ENCODE measurements at places on chromosomes 5 and 9.

GRCh38 chr9:29211003-29211579 is 1637.8 kb upstream of the C9orf72 start:
- no peak for DNase-seq

DNA sequence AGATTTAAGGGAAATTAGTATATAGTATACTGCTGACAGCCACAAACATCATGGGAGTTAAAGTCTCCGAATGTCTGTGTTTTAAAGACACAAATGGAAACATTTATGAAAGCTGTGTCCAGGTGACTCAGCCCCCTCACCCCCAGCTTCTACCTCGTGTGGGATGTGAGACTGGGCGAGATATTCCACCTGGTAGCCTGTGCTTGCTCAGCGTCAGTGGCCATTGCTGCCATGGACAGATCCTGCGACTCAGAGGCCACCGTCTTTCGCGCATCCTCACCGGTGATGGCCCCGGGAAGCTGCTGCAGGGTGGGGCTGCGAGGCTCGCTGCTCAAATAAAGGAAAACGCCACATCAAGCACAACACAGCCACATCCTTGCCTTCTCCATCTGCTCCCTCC is 31.2 kb upstream of the EXOC3 start:
- DNase-seq = no peak

DNA sequence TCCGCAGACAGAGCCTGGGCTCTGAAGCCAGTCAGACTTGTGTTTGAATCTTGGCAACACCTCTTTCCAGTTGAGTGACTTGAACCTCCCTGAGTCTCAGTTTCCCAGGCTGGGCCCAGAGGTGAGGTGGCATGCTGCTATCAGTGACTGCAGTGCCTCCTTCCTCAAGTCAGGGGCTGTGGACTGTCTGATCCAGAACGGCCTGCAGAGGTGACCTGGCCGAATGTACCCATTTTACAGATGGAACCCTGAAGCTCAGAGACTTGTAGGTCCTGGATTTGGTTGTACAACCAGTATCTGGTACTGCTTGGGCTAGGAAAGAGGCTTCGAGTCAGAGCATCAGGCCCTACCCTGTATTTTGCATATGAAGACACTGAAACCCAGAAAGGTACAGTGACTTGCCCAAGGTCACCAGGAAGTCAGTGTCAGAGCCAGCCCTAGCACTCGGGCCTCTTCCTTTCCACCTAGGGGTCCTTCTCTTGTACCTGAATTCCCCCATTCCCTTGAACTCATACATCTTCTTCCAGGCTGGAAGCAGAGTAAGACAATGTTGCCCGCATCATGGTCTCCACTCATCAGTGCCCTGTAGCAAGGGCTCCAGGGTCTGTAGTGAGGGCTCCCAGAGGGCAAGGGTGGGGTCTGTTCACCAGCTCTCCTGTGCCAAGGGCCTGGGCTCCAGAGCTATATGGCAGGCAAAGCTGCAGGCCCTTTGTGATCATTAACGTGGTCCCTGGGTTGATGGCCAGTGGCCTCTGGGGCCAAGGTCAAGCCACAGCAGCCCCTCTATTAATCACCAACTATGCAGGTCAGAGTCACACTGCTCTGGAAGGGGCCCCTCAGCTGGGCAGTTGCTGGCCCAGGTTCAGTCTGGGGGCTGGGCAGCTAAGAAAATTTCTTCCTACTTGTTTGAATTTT is 28.5 kb downstream of the GSN start:
- no peak for DNase-seq

GRCh38 chr5:178940569-178941360 is at the start of gene ZNF454:
Gene ZNF454, plus strand, starts transcription at chr5:178941198. Its CDS starts 1,594 bp downstream, at chr5:178942792.
- peak; percentile 97 for DNase-seq

DNA sequence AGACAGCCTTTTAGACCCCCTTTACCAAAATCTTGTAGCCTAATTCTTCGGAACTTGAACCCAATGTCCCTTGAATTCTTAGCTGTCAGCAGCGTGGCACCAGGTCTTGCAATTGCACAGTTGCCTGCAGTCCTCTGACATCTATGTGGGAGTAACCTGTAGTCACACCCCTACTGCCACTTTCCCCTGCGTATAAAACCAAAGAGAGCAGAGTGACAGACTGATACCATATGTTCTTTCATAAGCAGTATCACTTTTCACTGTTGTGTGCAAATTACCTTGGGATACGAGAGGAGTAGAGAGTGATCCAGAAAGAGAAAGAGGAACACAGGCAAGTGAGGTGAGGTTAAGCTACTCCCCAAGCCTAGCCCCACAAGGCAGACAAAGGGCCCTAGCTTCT is 364.3 kb upstream of the ADAMTSL1 start:
- DNase-seq = no peak

DNA sequence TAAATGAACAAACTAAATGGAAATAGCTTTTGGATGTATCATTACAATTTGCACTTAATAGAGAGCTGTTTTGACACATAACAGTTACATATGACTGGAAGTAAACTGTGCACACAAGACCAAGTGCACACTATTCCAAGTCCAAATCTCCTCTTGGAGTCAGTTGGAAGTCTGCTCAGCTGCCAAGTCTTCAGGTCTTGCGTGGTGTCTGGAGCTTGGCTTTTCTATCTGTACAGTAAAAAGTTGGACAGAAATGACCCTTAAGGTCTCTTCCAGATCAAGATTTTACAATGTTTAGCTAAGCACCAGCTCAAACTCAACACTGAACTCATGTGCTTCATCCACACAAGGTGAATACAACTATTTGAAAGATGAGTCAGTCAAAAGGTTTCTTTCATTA is 456.9 kb downstream of the RASEF start:
- no peak for DNase-seq

GRCh38 chr5:34898258-34898895 is 16.9 kb downstream of the RAD1 start:
- peak; percentile 72 for DNase-seq

DNA sequence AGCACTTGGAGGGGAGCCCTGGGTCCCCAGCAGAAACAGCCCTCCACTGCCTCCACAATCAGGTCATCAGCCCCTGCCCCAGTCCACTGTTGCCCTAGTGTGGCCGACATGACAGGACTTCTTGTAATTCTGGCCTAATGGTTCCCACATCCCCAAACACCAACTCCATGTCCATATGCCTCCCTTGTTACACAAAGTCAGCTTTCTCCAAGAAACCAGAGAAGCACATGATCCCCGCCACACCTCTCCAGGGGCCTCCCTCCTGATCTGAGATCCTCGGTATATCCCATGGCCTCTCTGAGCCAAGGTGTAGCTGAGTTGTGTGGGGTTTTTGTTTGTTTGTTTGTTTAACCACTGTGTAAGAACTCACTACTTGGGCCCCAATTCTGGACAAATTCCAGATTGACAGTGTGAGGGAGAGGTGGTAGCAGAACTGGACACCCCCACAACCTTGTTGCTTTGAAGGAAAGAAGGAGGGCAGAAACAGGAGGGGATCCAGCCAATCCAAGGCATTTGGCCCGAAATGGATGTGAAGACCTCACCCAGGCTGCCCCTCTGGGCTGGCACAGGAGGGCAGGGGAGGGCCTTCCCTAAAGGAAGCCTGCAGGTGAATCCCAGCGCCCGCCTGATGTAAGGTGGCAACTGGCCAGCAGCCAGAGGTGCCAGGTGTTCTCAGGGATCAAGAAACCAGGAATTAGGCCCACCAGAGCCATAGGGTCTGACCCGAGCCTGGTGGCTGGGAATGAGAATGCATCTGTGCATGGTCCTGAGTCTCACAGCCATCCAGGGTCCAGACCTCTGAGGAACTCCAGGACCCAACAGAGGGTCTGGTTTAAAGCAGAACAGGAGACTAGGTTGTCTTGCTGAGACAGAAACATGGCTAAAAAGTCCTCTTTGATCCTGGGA is 13.4 kb downstream of the IRF1 start:
- no peak for DNase-seq

DNA sequence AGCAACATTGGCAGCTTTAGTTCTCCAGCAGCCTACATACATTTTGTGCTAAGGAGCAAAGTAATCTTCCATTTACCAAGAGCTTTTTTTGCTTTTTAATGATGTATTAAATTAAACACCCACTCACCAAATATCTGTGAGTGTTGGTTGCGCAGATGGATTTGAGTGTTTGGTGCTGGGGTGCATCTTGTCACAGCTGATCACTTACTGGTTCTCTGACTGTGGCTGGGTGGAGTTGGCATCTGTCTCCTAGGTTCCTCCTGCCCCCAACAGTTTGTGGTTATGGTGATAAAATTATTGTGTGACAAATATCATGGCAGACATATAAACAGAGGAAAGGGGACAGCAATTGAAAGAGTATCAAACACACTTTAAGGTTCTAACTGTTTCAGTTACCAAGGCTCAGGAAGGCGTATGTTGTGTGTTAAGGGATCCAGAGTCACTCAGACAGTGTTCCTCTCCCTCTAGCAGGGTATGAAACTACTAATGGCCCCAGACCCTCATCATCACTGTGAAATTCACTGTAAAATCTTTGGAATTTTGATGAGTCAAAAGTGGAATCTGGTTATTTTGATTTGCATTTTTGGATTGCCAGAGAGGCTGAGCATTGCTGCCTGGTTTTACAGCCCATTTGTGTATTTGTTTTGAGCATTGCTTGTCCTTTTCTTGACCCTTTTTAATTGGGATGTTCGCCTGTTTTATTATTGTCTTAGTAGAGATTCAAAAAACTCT is 81.7 kb downstream of the PDE8B start:
- no peak for DNase-seq

DNA sequence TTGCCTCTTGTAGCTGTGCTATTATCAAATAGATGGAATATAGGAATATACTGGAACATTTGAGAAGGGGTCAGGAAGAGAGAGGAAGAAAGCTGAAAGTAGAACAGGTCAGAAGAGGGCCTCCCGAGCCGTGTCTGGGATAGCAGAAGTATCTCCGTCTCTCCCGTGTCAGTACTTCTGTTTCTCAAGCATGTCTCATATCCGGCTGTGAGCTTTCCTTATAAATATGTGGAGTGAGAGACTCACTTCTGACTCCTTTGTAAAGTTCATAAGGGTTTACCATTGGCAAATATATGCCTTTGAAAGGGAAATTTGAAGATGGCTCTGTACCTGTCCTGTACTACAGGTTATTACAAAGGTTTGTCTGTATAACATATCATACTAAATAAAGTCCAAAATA is 50.3 kb downstream of the MOCS2 start:
- no peak for DNase-seq

- DNase-seq = no peak
Observed at GRCh38 chr5:178429156-178429468, 161.1 kb downstream of the COL23A1 start.

- DNase-seq = no peak
Observed at GRCh38 chr5:123987956-123988355, 476.0 kb downstream of the CSNK1G3 start.

DNA sequence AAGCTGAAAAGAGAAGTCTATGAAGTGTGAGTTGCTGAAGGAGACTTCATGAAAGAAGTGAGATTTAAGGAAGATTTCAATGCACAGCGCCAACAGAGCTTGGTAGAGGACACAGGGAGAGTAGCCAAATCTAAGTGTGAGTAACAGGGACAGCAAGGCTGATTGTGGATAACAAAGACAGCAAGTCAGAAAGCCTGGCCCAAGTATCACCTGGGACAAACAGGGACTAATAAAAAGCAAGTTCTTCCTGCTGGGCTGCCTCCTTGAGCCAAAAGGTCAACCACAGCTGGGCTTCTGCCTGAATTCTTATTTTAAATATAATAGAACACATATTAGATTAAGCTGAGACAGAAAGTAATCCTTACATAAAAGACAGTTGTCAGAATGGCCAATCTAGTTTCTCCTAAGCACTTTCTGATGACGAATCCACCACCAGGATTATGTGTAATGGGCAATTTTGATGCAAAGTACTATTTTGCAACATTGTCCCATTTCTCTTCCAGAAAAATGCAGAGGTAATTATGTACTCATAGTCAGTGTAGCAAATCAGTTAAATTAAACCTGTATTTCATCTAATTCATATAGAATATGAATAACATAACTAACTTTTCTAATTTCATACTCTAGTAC is 73.8 kb downstream of the MAPKAP1 start:
- DNase-seq = no peak

DNA sequence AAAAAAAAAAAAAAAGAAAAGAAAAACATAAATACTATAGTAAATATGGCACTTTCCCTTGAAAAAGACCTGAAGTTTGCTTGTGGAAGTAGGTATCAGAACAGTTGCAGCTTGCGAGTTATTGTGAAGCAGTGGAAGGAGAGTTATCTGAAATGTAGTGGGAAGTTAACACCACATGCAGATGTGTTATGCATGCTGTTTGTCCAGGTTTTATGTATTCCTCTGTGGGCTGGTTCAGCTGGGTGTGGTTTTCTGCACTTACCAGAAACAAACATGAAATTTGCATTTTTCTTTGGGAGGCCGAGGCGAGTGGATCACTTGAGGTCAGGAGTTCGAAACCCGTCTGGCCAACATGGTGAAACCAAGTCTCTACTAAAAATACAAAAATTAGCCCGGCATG is 42.1 kb upstream of the CTNNA1 start:
- DNase-seq = no peak

- DNase-seq = no peak
Observed at GRCh38 chr9:86713970-86714369, 233.3 kb downstream of the GAS1 start.

DNA sequence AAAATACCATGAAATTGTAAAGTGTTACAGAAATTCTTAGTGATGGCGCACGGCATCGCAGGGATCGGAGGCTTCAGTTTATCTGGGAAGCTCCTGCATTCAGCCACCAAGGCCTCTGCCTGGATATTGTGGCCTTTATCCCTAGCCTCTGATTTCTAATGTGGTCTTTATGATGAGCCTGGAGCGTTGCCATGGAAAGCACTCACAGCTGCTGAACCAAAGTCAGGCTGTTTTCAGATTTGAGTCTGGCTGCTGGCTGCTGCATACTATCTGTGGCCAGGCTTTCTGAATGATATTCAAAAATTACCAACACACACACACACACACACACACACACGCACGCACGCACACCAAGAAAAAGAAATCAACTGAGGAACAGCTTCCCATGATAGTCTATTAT is 101.1 kb upstream of the ZNF366 start:
- peak; percentile 65 for DNase-seq

DNA sequence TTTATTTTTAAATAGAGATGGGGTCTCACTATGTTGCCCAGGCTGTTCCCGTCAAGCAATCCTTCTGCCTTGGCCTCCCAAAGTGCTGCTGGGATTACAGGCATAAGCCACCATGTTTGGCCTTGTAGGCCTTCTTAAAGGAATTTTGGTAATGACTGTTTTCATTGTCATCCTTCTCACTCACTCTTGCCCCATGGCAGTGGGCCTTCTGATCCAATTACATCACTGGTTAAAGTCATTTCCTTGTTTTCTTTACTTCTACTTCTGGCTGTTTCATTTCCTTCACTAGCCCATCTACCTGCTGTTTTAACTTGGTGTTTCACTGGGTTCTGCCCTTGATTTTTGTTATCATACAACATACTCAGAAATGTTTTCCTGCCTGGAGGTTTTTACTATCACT is 20.1 kb upstream of the NIM1K start:
- no peak for DNase-seq

DNA sequence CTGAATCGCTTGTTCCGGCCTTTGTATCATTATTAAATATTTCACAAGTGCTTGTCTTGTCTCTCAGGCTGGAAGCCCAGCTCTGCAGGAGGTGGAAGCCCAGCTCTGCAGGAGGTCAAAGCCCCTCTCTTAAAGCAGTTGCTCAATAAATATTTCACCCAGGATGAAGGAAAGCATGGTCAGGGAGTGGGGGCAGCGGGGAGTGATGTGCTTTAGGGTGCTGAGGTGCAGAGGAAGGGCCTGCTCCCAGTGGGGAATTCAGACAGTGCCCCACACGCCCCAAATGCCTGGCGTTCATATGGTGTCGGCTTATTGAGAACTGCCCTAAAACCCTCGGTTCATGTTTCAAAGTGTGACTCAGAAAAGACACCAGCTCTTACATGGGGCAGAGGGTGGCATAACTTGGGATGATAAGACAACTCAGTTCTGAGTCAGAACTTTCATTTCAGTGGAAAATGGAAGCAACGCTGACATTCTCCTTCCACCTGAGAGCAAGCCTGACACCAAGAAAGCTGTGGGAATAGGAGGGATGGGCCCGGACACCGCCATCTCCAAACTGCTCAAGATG is 114.3 kb upstream of the DAP start:
- no peak for DNase-seq

Measured in dorsolateral prefrontal cortex (tissue), 122 donors.